ENCODE measurements at places on chromosomes 4 and X. TPM values are rescaled to one million over a fixed set of nuclear protein-coding genes. Genes with fewer than 3 reads are reported as not detected.

DNA sequence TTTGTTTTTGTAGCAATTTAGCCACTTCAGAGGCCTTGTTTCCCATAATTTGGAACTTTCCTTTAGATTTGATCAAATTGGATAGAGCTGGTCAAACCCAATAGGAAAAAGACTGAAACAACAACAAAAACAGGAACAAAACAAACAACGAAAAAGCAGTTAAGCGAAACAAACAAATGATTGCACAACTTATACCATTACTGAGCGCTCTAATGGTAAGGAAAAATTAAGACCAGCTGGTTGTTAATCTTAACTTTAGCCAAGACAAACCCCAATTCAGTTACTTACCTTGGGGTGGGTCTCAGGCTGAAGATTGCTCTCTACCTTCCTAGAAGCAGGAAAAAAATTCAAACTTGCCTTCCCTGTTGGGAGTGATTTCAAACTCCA lies 38.3 kb downstream of the SPCS3 start:
- H3K36me3 ChIP-seq = no peaks in the 10 kb centered on the region
- H3K27ac ChIP-seq = no peak overlapping the region
- no peak overlapping the region for H3K4me3 ChIP-seq
- no peaks in the 10 kb centered on the region for H3K4me1 ChIP-seq
- no peaks in the 10 kb centered on the region for H3K27me3 ChIP-seq

DNA sequence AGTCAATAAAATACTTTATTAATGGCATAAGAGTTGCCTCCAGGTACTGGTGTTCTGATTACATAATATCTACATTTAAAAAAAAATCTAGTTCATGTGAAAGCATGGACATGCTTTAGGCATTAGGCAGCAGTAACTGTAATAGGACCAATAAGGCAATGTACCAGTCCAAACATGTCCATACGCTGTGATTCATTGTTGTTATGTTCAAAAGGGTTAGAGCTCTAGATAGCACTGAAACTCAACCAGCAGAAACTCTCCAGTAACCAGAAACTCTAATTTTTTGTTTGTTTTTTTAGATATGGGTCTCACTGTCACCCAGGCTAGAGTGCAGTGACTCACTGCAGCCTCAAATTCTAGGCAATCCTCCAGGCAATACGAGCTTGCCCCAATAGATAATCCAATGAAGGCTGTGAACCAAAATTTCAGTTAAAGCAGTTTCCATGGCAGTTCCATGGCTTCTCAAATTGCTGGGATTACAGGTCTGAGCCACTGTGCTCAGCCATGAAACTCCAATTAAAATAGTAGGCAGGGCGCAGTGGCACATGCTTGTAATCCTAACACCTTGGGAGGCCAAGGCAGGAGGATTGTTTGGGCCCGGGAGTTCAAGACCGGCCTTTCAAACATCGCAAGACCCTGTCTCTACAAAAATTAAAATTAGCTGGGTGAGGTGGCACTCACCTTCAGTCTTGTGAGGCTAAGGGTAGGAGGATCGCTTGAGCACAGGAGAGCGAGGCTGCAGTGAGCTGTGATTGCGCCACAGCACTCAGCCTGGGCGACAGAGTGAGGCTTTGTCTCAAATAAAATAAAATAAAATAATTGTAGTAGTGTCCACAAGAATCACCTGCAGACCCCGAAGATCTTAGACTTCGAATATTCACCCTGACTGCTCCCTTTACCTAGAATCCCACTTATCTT lies 36.3 kb downstream of the MGARP start:
- H3K4me3 ChIP-seq = no peak overlapping the region
- H3K27ac ChIP-seq = peak overlapping the region; percentile 69
- no peaks in the 10 kb centered on the region for H3K36me3 ChIP-seq
- H3K4me1 ChIP-seq = peaks cover 30% of the 10 kb centered on the region
- DNase-seq = peak; percentile 99

- H3K36me3 ChIP-seq = no peaks in the 10 kb centered on the region
- H3K27ac ChIP-seq = no peak overlapping the region
These were observed 7.1 kb downstream of the PASD1 start for GRCh38 chrX:151570561-151570960.

GRCh38 chr4:147940171-147940570 lies 208.3 kb downstream of the ARHGAP10 start:
- H3K36me3 ChIP-seq = peaks cover 4% of the 10 kb centered on the region
- H3K4me1 ChIP-seq = peaks cover 4% of the 10 kb centered on the region
- H3K27me3 ChIP-seq = no peaks in the 10 kb centered on the region
- DNase-seq = no peak
- no peak overlapping the region for H3K4me3 ChIP-seq
- H3K27ac ChIP-seq = no peak overlapping the region

DNA sequence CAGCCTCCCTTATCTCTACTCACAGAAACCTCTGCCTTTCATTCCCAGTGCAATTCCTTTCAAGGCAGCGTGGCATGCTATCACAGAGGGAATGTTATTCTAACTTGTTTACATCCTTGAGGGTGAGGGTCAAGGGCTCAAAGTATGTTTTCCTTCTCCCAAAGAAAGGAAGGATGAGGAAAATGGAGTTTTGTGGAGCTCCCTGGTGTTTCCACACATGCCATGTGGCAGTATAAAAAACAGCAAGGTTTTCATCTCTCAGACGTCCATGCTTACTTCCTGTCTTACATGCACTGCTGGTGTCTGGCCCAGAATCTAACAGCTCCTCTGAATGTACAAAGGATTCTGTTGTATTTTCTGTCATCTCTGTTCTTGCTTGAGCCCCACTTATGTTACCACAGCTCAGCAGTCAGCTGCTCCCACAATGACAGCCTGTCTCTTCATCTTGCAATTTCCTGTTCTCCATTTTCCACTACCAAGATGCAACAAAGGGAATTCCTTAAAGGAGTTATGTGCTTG lies 128.0 kb downstream of the SNCA start:
- peak; percentile 55 for DNase-seq
- peaks cover 11% of the 10 kb centered on the region for H3K4me1 ChIP-seq
- H3K4me3 ChIP-seq = no peak overlapping the region
- no peaks in the 10 kb centered on the region for H3K27me3 ChIP-seq

- no peaks in the 10 kb centered on the region for H3K36me3 ChIP-seq
- no peak for DNase-seq
- H3K27me3 ChIP-seq = no peaks in the 10 kb centered on the region
- H3K4me3 ChIP-seq = no peak overlapping the region
- H3K27ac ChIP-seq = no peak overlapping the region
These were observed 23.5 kb upstream of the CT55 start for GRCh38 chrX:135194684-135195083.

GRCh38 chr4:189117426-189117825 lies 823.2 kb upstream of the FRG1 start:
- no peak overlapping the region for H3K4me3 ChIP-seq
- DNase-seq = no peak
- no peak overlapping the region for H3K27ac ChIP-seq
- H3K27me3 ChIP-seq = no peaks in the 10 kb centered on the region
- no peaks in the 10 kb centered on the region for H3K4me1 ChIP-seq

- no peak overlapping the region for H3K27ac ChIP-seq
- H3K36me3 ChIP-seq = no peaks in the 10 kb centered on the region
- no peaks in the 10 kb centered on the region for H3K4me1 ChIP-seq
- no peaks in the 10 kb centered on the region for H3K27me3 ChIP-seq
- no peak overlapping the region for H3K4me3 ChIP-seq
These were observed 133.6 kb upstream of the VAMP7 start for GRCh38 chrX:155747520-155747919.

GRCh38 chr4:930827-931193 lies 1.3 kb downstream of the GAK start:
- H3K27me3 ChIP-seq = no peaks in the 10 kb centered on the region
- DNase-seq = no peak
- peak overlapping the region; percentile 86 for H3K4me3 ChIP-seq
- peak overlapping the region; percentile 89 for H3K27ac ChIP-seq
- H3K4me1 ChIP-seq = peaks cover 18% of the 10 kb centered on the region
- H3K36me3 ChIP-seq = no peaks in the 10 kb centered on the region

- peaks cover 7% of the 10 kb centered on the region for H3K4me1 ChIP-seq
- no peaks in the 10 kb centered on the region for H3K27me3 ChIP-seq
- no peaks in the 10 kb centered on the region for H3K36me3 ChIP-seq
- peak overlapping the region; percentile 80 for H3K4me3 ChIP-seq
- no peak for DNase-seq
These were observed 1.3 kb upstream of the ZNF141 start for GRCh38 chr4:336099-336892.

GRCh38 chr4:152009983-152010709 lies 249.3 kb upstream of the GATB start:
- no peak for DNase-seq
- H3K4me3 ChIP-seq = no peak overlapping the region
- H3K27ac ChIP-seq = no peak overlapping the region
- peaks cover 3% of the 10 kb centered on the region for H3K27me3 ChIP-seq
- H3K36me3 ChIP-seq = no peaks in the 10 kb centered on the region

DNA sequence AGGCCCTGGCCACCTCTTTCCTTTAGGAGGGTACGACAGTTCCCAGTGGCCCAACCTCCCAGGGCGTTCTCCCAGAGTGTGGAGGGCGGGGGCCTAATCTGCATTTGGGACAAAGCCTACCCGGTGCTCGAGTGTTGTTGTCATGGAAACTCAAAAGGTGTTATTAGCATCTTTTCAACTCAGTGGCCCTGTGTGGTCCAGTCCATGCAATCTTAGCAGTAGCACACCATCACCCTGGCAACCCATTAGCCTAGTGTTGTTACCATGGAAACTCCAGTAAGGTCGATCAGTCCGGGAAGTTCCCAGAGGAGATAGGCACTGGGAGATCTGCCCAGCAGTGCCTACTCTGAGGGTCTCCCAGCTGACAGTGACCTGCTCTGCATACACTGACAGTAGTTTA lies 20.2 kb downstream of the APLN start:
- H3K27ac ChIP-seq = no peak overlapping the region
- no peaks in the 10 kb centered on the region for H3K27me3 ChIP-seq
- no peak for DNase-seq
- H3K36me3 ChIP-seq = no peaks in the 10 kb centered on the region
- H3K4me1 ChIP-seq = no peaks in the 10 kb centered on the region
- no peak overlapping the region for H3K4me3 ChIP-seq

DNA sequence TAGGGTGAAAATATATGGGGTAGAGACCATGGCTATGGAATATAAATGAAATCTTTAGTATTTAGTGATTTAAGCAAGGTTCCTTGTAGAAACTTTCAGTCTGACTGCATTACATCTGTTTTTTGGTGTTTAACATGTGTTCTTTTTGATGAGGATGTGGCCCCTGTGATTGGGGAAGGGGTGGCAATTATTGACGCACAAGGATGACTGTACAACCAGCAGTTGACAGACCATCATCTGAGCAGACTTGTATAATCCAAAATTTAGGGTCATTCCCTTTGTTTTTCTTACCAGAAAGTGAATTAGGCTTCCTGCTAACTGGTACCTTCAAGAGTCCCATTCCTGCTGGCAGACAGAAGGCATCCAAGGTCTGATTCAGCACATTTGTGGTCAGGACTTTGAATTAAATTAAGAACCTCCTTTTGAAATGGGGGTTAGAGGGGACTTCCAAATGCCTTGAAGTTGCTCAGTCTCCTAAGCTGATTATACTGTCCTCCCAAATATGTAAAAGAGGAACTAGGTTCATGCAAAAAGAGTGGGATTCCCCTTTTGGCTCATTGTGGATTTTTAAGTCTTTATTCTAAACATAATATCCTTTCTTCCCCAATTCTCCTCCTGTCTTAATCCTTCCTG lies 112.4 kb upstream of the CXCL13 start:
- no peak overlapping the region for H3K4me3 ChIP-seq
- H3K36me3 ChIP-seq = no peaks in the 10 kb centered on the region
- no peak overlapping the region for H3K27ac ChIP-seq
- H3K27me3 ChIP-seq = no peaks in the 10 kb centered on the region
- DNase-seq = no peak

GRCh38 chrX:9135901-9136510 lies 102.1 kb upstream of the FAM9B start:
- no peaks in the 10 kb centered on the region for H3K36me3 ChIP-seq
- H3K27me3 ChIP-seq = no peaks in the 10 kb centered on the region

GRCh38 chr4:98586962-98587354 lies 71.5 kb downstream of the TSPAN5 start:
- H3K27me3 ChIP-seq = no peaks in the 10 kb centered on the region
- H3K4me1 ChIP-seq = peaks cover 24% of the 10 kb centered on the region
- DNase-seq = no peak
- no peak overlapping the region for H3K4me3 ChIP-seq
- no peak overlapping the region for H3K27ac ChIP-seq
- H3K36me3 ChIP-seq = peaks cover 2% of the 10 kb centered on the region

GRCh38 chr4:168857546-168858314 lies 152.3 kb downstream of the CBR4 start:
- H3K36me3 ChIP-seq = peaks cover 28% of the 10 kb centered on the region
- peak overlapping the region; percentile 95 for H3K27ac ChIP-seq
- no peaks in the 10 kb centered on the region for H3K27me3 ChIP-seq
- DNase-seq = peak; percentile 87
- peaks cover 45% of the 10 kb centered on the region for H3K4me1 ChIP-seq

- no peaks in the 10 kb centered on the region for H3K27me3 ChIP-seq
- no peak overlapping the region for H3K27ac ChIP-seq
- no peak for DNase-seq
- H3K36me3 ChIP-seq = peaks cover 34% of the 10 kb centered on the region
- no peak overlapping the region for H3K4me3 ChIP-seq
These were observed 92.0 kb downstream of the NFKB1 start for GRCh38 chr4:102593147-102593546.

DNA sequence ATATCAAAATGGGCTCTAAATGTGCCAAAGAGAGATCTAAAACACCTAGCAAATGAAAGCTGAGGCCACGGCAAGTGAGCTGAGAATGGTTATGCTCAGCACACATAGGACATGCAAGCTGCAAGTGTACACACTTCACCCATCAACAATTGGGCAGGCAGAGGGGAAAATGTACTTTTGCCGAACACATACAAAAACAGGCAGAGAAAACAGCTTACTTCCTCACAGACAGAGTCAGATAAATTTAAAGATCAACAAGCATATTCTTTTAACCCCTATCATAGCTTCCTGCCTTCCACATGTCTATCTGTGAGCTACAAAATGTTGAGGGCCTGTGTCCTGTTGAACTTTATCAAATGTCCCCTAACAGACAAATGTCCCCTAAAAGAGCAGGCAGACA lies 60.3 kb downstream of the SH3KBP1 start:
- no peaks in the 10 kb centered on the region for H3K27me3 ChIP-seq
- no peaks in the 10 kb centered on the region for H3K36me3 ChIP-seq
- H3K4me3 ChIP-seq = no peak overlapping the region

GRCh38 chr4:165327211-165328100 lies at the start of gene MSMO1:
Gene MSMO1, plus strand, starts transcription at chr4:165327669. Its CDS starts 5,702 bp downstream, at chr4:165333371.
- H3K27ac ChIP-seq = peak within 1 kb of the TSS; percentile 87
- peak within 1 kb of the TSS; percentile 97 for H3K4me3 ChIP-seq
- H3K27me3 ChIP-seq = no peaks in the 10 kb centered on the region
- H3K4me1 ChIP-seq = peaks cover 20% of the 10 kb centered on the region
- peak; percentile 98 for DNase-seq
- no peaks in the 10 kb centered on the region for H3K36me3 ChIP-seq

GRCh38 chrX:13215729-13216128 lies 104.1 kb downstream of the ATXN3L start:
- H3K4me3 ChIP-seq = no peak overlapping the region
- H3K27ac ChIP-seq = peak overlapping the region; percentile 31
- no peaks in the 10 kb centered on the region for H3K27me3 ChIP-seq
- H3K36me3 ChIP-seq = no peaks in the 10 kb centered on the region

Gene FGFRL1
- total RNA-seq = 64.9 TPM

Gene DUSP21
- not detected for total RNA-seq

Gene PAGE2B
- total RNA-seq = not detected

Gene CFAP99
- not detected for total RNA-seq

Gene HPF1
- total RNA-seq = 19.7 TPM

Gene CPLX1
- total RNA-seq = 1.9 TPM

Gene HEPH
- 83.9 TPM for total RNA-seq

Gene KCND1
- 5.6 TPM for total RNA-seq

Gene ZFYVE28
- 0.68 TPM for total RNA-seq

Measured in astrocyte (in vitro differentiated cells and primary cell).